ENCODE measurements at places on chromosomes 12 and 14.

DNA sequence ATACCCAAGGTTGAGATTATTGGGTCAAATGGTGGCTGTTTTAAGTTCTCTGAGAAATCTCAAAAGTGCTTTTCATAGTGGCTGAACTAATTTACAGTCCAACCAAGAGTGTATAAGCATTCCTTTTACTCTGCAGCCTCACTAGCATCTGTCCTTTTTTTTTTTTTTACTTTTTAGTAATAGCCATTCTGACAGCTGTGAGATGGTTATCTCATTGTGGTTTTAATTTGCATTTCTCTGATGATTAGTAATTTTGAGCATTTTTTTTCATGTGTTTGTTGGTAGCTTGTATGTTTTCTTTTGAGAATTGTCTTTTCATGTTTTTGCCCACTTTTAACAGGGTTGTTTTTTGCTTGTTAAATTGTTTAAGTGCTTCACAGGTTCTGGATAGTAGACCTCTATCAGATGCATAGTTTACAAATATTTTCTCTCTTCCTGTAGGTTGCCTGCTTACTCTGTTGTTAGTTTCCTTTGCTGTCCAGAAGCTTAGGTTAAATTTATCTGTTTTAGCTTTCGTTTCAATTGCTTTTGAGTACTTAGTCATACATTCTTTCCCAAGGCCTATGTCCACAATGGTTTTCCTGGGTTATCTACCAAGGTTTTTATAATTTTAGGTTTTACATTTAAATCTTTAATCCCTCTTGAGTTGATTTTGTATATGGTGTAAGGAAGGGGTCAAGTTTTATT, 881.3 kb upstream of the SEL1L start:
- no peak for DNase-seq

DNA sequence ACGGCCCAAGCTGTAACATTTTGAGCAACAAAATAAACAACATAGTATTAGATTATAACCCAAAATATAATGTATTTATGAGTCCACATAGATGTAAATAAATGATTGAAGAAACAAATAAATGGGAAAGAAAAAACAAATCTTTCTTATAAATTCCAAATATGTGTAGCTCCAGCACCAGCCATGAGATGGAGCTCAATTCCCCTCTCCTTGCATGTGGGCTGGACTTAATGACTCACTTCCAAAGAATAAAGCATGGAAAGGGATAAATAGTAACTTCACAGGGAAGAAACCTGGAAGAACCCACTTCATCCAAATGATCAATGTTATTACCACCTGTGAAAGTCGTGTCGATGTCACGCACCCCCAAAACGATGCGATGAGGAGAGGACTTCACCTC, 158.8 kb downstream of the RPAP3 start:
- no peak for DNase-seq

- peak; percentile 24 for DNase-seq
Observed at GRCh38 chr14:32404784-32405573, 75.9 kb downstream of the AKAP6 start.

DNA sequence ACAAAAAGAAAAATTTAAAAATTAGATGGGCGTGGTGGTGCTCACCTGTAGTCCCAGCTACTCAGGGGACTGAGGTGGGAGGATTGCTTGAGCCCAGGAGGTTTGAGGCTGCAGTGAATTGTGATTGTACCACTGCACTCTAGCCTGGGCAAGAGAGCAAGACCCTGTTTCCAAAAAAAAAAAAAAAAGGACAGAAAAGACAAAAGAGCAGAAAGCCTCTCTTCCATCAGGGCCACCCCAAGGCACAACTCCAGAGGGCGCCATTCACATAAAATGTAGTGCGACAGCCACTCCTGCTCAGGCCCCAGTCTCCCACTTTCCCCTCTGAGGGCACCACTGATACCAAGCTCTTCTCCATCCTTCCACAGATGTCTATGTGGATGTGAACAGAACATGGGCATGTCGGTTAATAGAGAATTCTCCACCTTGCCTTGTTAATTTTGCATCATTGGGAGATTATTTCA, 41.8 kb downstream of the DGLUCY start:
- DNase-seq = no peak

- DNase-seq = no peak
Observed at GRCh38 chr12:9346866-9347327, 138.7 kb upstream of the PZP start.

DNA sequence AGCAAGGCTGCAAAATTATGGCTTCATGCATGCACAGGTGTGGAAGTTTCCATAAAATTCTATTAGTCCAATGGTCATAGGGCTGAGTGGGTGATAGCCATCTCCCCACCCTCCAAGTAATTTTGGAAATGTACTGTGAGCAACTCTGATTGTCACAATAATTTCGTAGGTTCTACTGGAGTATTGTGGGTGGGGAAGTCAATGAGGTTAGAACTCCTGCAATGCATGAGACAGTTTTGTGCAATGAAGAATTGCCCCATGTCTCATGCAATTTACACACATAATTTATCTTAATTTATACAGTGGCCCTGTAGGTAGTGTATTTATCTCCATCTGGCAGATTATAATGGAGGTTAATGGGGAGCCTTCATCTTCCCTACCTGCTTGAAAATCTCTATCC, 20.5 kb downstream of the IFNG start:
- DNase-seq = no peak
